CD4-positive, alpha-beta T cell treated with Interleukin-4 for 4 hours (primary cell): ENCODE measurements at places on chromosomes 7 and 10.

DNA sequence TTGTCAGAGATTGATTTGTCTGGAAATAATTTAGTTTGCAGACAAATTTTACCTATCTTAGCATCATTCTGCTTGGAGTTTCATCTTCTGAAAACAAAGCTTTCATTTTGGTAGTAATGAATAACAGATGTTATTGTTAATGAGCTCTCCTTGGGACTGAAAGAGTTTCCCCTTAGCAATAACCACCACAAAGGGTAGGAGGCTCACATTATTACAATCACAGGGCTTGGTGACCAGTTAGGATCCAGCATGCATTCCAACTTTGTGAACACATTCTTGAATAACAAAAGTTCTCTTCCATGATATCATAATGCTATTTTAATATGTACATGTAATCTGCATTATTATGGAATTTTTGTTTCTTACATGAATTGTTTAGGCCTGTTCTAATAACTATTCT, 148.8 kb upstream of the VWC2 start:
- DNase-seq, result no peak

- peak; percentile 54 for DNase-seq
Observed at GRCh38 chr10:130301021-130301892, 165.1 kb downstream of the GLRX3 start.

GRCh38 chr7:6154542-6155404, 117.7 kb downstream of the CYTH3 start:
- no peak for DNase-seq

DNA sequence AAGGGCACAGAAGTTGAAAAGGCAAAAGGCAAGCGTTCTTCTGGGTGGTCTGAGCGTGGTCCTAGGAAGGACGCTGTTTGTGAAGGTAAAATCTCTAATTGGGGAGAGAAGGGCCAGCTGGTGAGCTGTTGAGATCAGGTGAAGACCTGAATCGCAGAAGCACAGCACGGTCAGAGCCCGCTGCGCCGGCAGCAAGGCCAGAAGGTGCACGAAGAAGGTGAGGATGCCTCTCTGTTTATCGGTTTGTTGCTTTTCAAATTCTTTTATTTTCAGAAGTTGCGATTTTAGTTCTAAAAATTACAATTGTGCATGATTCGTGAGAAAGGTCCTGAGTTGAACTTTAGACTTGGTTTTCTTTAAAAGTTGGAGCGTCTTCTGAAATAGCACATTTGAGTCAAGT, 247.8 kb upstream of the FOXK1 start:
- DNase-seq, result no peak

GRCh38 chr7:39623732-39624441, 515 bp downstream of the RALA start:
- no peak for DNase-seq

DNA sequence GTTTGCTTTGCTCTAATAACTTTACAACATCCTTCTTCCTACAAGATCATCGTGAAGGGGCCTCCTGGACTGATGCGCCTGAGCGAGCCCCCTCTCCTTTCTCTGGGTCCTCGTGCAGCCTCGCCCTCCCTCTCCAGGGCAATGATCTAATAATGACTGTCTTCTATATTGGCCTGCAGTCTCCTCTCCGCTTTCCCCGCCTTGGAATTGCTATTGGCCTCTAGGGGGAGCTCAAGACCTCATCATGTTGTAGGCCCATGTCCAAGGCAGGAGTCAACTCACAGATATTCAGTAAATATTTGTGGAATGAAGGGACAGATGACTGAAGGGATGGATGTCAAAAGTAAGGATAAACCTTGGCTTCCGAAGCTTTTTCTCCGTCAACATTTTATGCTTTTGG, 1180.3 kb downstream of the TYW1 start:
- no peak for DNase-seq

DNA sequence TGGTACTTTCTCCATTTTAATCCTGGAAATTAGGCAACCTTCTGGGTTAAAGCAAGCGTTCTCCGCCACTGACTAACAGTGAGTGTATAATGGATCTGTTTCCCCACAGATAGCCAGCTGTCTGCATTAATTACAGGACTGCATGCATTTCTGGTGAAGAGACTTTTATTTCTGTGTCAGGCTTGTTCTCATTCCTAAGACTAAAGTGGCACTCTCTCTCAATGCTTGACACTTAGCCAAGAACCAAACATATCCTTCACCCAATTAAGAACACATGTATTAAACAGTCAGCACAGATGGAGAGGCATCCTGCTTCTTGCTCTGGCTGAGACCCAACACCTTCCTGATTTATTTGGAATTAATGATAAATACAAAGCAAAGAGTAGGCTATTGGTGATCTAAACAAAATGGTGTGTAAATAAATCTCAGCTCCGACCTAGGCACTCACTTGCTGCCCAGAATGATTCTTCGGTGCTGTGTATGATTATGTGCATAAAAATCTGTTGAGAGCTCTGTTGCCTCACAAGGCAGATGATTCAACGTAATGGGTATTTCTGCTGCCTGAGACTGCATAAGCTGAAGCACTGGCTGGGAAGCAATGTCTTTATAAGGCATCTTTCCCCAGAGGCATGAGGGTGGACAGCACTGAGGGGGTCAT, 16.8 kb downstream of the CALU start:
- no peak for DNase-seq

DNA sequence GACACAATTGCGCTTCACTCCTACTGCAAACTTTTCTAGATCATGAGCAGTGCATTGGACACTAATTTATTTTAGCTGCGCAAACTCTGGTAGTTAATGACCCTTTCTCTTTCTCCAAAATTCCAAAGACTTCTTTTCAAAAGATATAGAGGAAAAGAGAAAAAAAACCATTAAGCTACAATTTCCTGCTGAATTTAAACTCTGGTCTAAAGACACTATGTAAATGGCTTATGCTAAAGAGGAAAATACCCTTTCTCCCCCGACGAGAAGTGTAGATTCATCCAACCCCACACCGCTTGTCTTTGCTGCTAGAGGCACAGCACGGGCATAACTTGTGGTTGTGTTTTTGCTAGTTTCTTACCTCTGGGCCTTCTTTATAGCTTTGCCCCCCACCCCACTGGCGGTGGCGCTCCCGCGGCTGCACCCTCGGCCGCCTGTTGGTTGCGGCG, 84.1 kb downstream of the SNX10 start:
- no peak for DNase-seq
